ENCODE measurements at places on chromosomes 4 and X.

DNA sequence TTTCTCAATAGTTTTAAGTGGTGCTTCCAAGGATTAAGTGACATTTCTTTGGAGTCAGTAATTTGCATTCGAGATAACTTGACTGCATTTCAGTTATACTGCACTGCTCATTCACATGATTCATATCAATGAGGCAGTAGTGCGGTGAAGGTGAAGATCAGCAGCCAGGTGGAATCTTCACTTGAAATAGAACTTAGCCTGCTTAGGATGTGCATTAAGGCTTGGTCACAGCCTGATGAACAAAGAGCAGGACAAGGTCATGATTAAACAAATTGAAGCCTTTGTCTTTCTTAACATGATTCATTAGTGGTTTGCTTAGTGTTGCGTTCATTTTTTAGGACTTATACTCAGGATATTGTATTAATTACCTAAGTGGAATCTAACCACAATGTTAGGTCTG lies 212.1 kb upstream of the GALNTL6 start:
- DNase-seq: no peak

DNA sequence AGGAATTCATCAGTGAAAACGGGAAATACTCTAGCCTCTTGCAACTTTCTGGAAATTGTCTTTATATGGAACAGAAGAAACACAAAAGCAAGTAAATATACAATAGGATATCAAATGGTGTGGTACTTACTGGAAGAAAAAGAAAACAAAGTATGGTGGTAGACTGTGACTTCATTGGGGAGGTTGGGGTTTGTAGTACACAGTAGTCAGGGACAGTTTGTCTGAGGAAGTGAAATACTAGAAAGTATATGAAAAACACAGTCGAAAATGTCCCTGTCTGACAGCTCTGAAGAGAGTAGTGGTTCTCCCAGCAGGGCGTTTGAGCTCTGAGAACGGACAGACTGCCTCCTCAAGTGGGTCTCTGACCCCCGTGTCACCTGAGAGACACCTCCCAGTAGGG lies 390.0 kb upstream of the NWD2 start:
- DNase-seq: no peak

DNA sequence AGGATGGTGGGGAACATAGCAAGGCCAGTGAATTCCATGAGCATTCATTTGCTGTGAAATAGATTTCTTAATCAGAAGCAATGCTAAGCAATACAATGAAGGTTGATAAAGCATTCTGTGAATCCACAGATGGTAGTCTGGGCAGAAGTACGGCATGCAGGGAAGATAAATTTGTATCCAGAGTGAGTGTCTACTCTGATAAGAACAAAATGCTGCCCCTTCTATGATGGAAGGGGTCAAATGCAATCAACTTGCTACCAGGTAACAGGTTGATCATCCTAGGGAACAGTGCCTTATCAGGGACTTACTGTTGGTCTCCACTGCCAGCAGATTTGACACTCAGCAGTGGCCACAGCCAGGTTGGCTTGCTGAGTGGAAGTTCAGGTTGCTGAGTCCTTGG lies 189.4 kb downstream of the MAB21L2 start:
- DNase-seq: no peak

GRCh38 chrX:129934461-129934860 lies 28.5 kb downstream of the UTP14A start:
- no peak for DNase-seq

DNA sequence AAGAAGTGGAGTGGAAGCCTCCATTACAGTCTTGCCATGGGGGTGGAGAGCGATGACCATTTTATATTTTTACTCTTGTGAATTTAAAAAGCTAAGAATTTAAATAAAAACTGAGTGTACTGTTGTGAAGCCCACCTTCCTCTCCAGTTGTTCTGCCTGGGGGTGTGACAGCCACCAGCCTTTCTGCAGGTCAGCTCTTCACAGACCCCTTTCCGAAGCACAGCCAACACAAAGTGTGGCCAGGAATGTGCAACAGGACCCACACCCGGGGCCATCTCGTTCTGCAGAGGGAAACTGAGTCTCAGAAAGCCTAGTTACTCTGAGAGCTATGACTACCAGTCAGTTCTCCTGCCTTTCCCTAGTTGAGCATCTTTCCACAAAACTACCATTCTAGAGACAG lies 1.4 kb downstream of the GRPEL1 start:
- DNase-seq: no peak

DNA sequence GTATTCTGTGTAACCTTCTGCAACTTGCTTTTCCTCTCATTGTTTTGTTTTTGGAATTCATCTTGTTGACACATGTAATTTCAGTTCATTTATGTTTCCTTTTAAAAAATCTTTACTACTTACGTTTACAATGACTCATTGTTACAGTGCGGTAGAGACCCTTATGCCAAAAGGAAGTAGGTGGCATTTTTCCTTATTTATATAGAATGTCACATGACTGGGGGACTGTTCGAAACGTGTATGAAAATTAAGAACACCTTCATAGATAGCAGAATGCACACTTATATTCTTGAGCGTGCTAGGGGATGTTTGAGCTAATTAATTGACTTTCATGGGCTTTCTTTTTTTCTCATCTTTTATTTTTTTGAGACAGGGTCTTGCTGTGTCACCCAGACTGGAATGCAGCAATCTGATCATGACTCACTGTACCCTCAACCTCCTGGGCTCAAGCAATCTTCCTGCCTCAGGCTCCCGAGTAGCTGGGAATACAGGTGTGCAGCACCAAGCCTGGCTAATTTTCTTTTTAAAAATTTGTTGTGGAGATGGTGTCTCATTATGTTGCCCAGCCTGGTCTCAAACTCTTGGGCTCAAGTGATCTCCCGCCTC lies 7.3 kb downstream of the REPS2 start:
- DNase-seq: no peak

DNA sequence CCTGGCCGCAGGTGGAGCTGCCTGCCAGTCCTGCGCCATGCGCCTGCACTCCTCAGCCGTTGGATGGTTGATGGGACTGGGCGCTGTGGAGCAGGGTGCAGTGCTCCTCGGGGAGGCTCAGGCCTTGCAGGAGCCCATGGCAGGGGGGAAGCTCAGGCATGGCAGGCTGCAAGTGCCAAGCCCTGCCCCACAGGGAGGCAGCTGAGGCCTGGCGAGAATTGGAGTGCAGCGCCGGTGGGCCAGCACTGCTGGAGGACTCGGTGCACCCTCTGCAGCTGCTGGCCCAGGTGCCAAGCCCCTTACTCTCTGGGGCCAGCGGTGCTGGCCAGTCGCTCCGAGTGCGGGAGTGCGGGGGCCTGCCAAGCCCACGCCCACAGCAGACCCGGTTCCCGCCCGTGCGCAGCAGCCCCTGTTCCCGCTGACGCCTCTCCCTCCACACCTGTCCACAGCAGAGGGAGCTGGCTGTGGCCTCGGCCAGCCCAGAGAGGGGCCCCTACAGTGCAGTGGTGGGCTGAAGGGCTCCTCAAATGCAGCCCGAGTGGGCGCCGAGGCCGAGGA lies 275.9 kb upstream of the FRG1 start:
- no peak for DNase-seq

DNA sequence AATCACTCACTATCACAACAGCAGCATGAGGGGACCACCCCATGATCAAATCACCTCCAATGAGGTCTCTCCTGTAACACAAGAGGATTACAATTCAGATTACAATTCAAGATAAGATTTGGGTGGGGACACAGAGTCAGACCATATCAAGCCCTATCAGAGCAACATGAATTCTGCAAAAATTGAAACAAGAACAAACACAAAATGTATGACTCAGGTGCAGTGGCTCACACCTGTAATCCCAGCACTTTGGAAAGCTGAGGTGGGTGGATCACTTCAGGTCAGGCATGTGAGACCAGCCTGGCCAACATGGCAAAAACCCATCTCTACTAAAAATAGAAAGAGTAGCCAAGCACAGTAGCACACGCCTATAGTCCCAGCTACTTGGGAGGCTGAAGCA lies 13.4 kb upstream of the HPSE start:
- no peak for DNase-seq

- no peak for DNase-seq
Measured at GRCh38 chrX:40462795-40463194, 118.0 kb upstream of the ATP6AP2 start.

DNA sequence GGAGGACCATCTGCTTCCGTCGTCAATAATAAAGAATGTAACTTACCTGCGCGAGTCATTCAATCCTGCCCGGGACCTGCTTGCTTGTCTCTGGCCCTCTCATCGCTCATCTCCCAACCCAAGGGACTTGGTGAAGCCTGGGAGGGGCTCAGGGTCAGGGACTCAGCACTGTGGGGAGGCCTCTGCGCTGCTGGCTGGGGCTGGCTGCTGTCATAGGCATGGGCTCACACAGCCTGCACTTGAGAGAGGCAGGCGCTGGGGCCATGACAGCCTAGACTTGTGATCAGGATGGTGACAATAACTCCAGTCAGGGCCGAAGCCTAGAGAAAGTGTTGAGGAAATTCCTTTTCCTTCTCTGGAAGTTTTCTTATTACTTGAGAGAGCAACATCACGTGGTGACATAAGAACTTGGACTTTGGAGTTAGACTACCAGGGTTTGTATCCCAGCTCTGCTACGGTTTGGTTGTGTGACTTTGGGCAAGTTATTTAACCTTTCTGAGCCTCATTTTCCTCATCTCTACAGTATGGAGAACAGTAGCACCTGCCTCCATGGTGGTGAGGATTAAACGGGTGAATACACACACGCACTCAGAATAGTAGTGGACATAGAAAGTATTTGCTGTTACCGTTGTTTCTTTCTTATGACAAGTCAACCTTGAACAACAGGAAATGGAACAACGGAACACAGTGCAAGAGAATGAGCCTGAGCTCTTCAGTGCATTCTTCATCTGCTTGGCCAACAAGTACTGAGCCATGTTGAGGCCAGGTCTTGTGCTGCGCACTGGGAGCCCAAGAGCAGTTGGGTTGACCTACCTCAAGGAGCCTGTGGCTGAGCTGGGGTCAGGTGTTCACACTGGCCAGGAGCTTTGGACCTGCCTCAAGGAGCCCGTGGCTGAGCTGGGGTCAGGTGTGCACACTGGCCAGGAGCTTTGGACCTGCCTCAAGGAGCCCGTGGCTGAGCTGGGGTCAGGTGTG lies 60.5 kb downstream of the TBC1D14 start:
- DNase-seq: no peak

DNA sequence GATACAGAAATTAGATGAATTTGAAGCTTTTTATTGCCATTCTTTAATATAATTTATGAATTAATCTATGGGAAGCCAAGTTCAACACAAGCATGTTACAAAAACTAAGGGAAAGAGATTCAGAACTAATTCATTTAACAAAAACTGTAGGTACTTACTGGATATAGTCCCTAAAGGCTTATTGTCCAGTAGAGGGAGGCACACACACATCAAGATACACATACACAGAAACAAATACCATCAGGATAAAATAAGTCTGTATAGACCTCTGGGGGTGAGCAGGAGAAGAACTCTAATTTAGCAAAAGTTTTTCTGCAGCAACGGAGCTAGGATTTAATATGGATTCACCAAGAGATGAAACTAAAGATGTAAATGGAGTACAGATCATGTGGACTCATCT lies 83.0 kb upstream of the IL13RA1 start:
- no peak for DNase-seq

DNA sequence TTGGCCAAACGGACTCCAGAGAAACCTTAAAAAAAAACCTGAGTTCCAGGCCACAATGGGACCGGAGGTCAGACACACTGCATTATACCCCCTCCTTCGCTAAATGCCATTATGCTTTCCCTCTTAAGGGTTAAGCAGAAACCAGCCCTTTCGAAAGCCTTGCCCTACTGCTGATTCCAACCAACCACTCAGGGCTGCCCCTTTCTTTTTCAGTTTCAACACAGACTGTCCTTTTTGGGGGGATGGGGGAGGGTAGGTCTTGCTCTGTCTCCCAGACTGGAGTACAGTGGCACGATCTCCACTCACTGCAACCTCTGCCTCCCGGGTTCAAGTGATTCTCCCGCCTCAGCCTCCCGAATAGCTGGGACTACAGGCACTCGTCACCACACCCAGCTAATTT lies 49.5 kb upstream of the MAN2B2 start:
- DNase-seq: no peak

DNA sequence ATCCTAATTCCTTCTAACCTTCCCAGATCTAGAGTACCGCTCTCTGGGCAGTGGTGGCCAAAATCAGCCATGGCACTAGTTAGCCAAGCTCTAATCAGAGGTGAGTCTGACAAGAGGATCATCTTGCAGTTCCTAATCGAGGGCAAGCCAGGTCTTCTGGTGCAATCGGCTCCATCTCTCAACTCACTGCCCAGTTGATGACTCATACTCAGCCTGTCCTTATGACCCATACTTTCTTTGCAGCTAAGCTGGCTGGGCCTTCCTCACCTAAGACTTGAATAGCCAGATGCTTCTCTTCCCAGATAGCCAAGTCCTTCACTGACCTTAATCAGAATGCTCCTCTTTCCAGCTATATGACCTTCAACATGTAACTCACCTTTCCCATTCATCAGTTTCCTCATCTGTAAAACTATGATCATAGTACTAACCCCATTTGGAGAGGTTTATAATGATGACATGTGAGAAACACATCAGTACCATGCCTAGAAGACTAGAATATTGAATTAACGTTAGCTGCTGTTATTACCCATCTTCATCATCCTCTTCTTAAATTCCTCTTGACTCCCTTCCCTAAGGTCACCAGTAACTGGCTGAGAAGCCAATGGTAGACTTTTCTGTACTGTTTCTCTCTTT lies 57.1 kb downstream of the RELL1 start:
- DNase-seq: no peak

GRCh38 chr4:123708902-123709301 lies 312.3 kb downstream of the SPRY1 start:
- no peak for DNase-seq

- DNase-seq: no peak
Measured at GRCh38 chr4:104128850-104129213, 365.9 kb downstream of the CXXC4 start.

- no peak for DNase-seq
Measured at GRCh38 chrX:114038358-114038757, 545.5 kb upstream of the HTR2C start.

DNA sequence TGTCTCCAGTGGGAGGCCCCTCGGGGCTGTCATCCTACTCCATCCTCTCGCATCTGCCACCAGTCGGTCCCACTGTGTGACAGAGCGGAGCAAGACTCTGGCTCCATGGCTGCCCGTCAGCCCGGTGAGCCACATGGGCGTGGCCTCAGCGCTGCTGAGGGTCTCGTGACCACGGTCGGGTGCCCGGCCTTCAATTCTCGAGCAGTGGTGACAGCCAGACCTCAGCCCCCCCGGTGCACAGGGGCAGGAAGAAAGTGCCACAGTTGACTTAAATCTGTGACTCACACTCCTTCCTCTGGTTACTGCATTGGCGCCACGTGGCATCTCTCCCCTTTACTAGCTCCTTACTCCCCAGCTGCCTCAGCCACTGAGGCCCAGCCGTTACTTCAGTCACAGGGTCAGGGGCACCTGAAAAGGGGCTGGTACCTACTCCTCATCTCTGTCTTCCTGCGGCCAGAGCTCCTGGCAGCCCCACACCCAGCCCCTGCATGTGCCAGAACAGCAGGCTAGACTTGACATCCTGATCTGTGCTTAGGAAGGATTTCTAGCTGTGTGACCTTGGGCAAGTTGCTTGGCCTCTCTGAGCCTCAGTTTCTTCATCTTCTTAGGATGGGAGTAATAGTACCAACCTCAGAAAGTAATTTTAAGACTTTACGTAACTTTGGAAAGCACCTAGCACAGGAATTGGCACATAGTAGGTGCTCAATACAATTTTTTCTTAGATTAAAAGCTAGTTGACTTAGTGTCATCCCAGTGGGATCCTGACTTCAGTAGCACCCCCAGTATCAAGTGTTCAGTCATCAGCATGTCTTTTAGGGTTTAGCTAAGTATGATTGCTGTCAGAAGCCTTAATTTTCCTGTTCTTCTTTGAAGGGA lies 66.1 kb downstream of the TNIP2 start:
- DNase-seq: no peak

- DNase-seq: no peak
Measured at GRCh38 chrX:17596061-17596460, 141.2 kb upstream of the SCML1 start.

- no peak for DNase-seq
Measured at GRCh38 chrX:106510713-106511403, 100.9 kb upstream of the RADX start.
